ENCODE measurements at places on chromosomes 5 and 9.

GRCh38 chr5:132815454-132815853 is 2.4 kb downstream of the SOWAHA start:
- DNase-seq: no peak

DNA sequence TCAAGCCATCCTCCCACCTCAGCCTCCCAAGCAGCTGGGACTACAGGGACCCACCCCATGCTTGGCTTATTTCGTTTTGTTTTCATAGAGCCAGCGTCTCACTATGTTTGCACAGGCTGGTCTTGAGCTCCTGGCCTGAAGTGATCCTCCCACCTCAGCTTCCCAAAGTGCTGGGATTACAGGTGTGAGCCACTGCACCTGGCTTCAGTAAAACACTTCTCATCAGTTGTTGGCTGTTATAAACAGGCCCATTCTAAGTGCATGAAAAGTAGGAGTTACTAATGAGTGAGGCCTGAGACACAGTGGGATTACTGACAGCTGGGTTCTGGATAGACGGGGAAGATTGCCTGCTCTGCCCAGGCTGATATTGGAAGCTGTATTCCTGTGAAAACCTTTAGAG is 3.5 kb downstream of the CRB2 start:
- DNase-seq: no peak

GRCh38 chr9:132061526-132061925 is 18.1 kb downstream of the MED27 start:
- no peak for DNase-seq

GRCh38 chr5:111313017-111313724 is 89.0 kb downstream of the CAMK4 start:
- no peak for DNase-seq

- no peak for DNase-seq
Observed at GRCh38 chr9:76737154-76737902, 26.9 kb upstream of the PCA3 start.

- no peak for DNase-seq
Observed at GRCh38 chr5:67053229-67053628, 143.4 kb downstream of the CD180 start.

DNA sequence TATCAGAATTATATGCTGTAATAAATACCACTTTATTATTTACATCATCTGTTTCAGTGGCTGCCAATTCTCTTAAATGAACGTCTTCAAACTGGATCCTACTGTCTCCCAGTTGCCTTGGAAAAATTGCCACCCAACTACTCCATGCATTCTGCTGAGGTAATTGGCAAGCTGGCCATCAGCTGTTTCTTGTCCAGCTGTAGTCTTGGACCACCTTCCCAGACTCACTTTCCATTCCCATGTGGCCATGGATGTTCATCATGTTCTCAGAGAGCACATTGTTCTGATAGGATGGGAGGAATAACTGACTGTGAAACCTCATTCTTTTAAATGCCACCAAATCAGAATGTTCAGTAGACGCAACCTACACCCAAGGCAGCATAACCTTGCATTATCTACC is 157.5 kb downstream of the DOCK8 start:
- no peak for DNase-seq
